Breast epithelium (tissue), 4 donors: ENCODE measurements at places on chromosomes 1 and 21. TPM values are rescaled to one million over a fixed set of nuclear protein-coding genes. Genes with fewer than 3 reads are reported as not detected.
A peak's percentile ranks its signal among the peaks of the same experiment; 100 is the strongest.

DNA sequence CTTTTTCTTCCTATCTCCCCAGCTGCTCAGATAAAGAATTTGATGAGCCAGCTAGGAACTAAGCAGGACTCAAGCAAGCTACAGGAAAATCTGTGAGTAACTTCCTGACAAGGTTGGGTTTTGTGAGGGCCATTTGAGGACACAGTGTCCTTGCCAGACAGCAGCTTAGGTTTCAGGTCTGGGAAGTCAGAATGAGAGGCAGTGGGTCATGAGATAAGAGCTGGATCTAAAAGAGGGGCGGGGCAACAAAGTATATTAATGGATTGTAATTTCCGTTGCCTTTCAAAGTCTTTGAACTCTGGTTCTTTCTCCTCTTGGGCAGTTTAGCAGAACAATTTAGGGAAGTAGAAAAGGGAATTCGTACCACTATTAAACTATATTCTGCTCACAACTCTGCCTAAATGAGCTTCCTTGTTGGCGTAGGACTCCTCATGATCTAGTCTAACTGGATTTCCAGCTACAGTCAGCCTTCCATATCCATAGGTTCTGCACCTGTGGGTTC, 16.6 kb downstream of the STX12 start:
- no peaks in the 10 kb centered on the region for H3K4me1 ChIP-seq
- peak overlapping the region; percentile 81 for H3K27ac ChIP-seq
- no peaks in the 10 kb centered on the region for H3K27me3 ChIP-seq
- H3K4me3 ChIP-seq = no peak overlapping the region
- peaks cover 4% of the 10 kb centered on the region for H3K36me3 ChIP-seq

GRCh38 chr1:34984793-34985608, at the start of gene TMEM35B:
TMEM35B (minus strand) TSS chr1:34985347; CDS start chr1:34985305, 42 bp downstream.
- H3K27ac ChIP-seq = peak within 1 kb of the TSS; percentile 86
- no peaks in the 10 kb centered on the region for H3K27me3 ChIP-seq
- peaks cover 6% of the 10 kb centered on the region for H3K4me1 ChIP-seq
- no peaks in the 10 kb centered on the region for H3K36me3 ChIP-seq

- H3K27ac ChIP-seq = no peak overlapping the region
- DNase-seq = no peak
- H3K27me3 ChIP-seq = no peaks in the 10 kb centered on the region
- no peaks in the 10 kb centered on the region for H3K4me1 ChIP-seq
Measured at GRCh38 chr1:220880726-220881506, 1.7 kb downstream of the HLX start.

- H3K4me1 ChIP-seq = peaks cover 4% of the 10 kb centered on the region
- no peaks in the 10 kb centered on the region for H3K36me3 ChIP-seq
- H3K27me3 ChIP-seq = no peaks in the 10 kb centered on the region
- no peak for DNase-seq
Measured at GRCh38 chr1:164601399-164602100, 42.6 kb downstream of the PBX1 start.

DNA sequence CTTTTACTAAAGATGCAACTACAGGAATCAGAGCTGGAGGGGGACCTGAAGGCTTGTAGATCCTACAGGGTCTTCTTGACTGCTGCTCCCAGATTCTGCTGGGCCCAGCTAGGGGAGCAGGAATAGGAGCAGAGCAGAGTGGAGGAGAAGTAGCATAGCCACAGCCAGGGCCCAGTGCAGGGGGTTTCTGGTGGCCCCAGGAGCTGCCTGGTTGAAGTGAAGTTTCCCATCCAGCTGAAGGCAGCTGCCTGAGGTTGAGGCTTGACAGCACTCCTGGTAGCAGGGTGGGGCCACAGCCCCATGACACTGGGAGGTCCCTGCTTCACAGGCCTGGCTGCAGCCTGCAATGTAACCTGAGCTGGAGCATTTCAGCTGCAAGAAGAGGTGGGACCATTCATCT, 2.0 kb upstream of the INPP5B start:
- H3K4me3 ChIP-seq = no peak overlapping the region
- no peaks in the 10 kb centered on the region for H3K36me3 ChIP-seq
- no peak for DNase-seq

DNA sequence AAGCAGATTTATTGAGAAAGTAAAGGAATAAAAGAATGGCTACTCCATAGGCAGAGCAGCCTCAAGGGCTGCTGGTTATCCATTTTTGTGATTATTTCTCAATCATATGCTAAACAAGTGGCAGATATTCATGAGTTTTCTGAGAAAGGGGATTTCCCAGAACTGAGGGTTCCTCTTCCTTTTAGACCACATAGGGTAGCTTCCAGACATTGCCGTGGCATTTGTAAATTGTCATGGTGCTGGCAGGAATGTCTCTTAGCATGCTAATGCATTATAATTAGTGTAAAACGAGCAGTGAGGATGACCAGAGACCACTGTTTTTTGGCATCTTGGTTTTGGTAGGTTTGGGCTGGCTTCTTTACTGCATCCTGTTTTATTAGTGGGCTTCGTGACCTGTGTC, 16.8 kb upstream of the FMN2 start:
- H3K36me3 ChIP-seq = no peaks in the 10 kb centered on the region
- no peaks in the 10 kb centered on the region for H3K4me1 ChIP-seq
- H3K4me3 ChIP-seq = no peak overlapping the region
- DNase-seq = no peak
- H3K27me3 ChIP-seq = no peaks in the 10 kb centered on the region

The NBPF6 gene
- total RNA-seq = not detected

The ADCY10 gene
- 0.16 TPM for total RNA-seq

The PPIAL4G gene
- under 0.01 TPM for total RNA-seq

The FAM3B gene
- 13.6 TPM for total RNA-seq

The RIPPLY3 gene
- total RNA-seq = 0.16 TPM

The PPFIA4 gene
- 5.6 TPM for total RNA-seq
